ENCODE measurements at places on chromosomes 1 and 21. TPM values are rescaled to one million over a fixed set of nuclear protein-coding genes. Genes with fewer than 3 reads are reported as not detected.
A peak's percentile ranks its signal among the peaks of the same experiment; 100 is the strongest.

OR14K1 gene
- total RNA-seq = not detected

TAF1A gene
- total RNA-seq = 19.5 TPM

CACNA1S gene
- total RNA-seq = not detected

SYT11 gene
- 36.7 TPM for total RNA-seq

NCAM2 gene
- not detected for total RNA-seq

ANKRD45 gene
- not detected for total RNA-seq

HCRTR1 gene
- not detected for total RNA-seq

FAM177B gene
- total RNA-seq = 0.95 TPM

KRTAP13-2 gene
- total RNA-seq = not detected

AK5 gene
- not detected for total RNA-seq

- ATAC-seq = peak; percentile 92
Observed at GRCh38 chr1:25232866-25233784, 823 bp upstream of the SYF2 start.

GRCh38 chr1:209761011-209761635 is 5.3 kb downstream of the TRAF3IP3 start:
- no peak for ATAC-seq

- ATAC-seq = no peak
Observed at GRCh38 chr1:55554611-55555010, 339.4 kb upstream of the USP24 start.

DNA sequence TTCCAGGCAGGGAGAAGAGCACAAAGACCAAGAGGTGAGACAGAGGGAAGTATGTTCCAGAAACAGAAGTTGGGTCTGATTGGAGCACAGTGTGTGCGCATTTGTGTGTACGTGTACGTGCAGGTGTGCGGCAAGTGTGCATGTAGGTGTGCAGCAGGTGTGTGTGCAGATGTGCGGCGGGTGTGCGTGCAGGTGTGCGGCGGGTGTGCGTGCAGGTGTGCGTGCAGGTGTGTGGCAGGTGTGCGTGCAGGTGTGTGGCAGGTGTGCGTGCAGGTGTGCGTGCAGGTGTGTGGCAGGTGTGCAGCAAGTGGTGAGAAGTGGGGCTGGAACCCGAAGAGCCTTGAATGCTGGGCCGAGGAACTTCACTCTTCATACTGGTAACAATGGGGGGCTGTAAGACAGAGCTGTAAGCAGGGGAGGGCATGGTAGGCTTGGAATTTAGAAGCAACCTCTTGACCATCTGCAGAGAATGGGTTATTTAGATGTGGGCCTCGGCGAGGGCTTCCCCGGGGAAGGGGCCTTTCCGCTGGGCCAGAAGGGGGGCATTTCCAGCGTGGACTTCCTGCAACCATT is 118.0 kb upstream of the WNT4 start:
- no peak for ATAC-seq

DNA sequence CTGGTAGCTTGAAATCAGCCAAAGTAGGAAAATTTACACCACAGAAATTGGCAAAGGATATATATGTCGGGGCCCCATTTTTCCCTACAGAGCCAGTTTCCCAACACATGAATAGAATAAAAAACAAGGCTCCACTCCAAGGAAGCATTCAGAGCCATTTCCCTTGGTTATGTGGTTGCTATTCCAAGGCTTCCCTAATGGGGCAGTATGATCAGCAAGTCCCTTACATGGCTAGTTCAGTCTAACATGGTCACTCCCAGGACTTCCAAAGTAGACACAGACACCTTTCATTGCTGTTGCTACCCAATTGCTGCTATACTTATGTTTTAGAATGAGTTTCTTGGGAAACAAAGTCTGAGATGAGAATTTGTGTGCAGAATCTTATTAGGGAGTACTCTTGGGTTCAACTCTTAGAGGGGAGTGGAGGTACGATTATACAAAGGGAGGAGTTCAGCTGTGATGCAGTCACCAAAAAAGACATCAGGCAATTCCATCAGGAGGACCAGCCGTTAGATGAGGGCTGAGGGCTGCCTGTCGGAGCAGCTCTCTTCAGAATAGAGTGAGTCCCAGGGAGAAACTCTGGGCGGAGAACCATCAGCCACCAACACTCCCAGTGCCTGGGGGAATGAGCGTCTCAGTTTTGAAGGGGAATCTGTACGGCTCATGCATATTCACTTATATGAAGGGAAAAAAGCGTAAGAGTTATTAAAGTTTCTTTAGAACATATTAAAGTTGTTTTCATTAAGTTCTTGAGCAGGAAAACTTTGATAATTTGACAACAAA is 92.9 kb downstream of the C21orf91 start:
- no peak for ATAC-seq

DNA sequence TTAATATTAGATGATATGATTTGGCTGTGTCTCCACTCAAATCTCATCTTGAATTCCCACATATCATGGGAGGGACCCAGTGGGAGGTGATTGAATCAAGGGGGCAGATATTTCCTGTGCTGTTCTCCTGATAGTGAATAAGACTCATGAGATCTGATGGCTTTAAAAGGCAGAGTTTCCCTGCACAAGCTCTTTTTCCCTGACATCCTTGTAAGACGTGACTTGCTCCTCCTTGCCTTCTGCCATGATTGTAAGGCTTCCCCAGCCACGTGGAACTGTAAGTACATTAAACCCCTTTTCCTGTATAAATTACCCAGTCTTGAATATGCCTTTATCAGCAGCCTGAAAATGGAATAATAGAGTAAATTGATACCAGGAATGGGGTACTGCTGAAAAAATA is 13.3 kb upstream of the F13B start:
- no peak for ATAC-seq

GRCh38 chr1:248926401-248927182 is 20.6 kb downstream of the PGBD2 start:
- ATAC-seq = no peak

DNA sequence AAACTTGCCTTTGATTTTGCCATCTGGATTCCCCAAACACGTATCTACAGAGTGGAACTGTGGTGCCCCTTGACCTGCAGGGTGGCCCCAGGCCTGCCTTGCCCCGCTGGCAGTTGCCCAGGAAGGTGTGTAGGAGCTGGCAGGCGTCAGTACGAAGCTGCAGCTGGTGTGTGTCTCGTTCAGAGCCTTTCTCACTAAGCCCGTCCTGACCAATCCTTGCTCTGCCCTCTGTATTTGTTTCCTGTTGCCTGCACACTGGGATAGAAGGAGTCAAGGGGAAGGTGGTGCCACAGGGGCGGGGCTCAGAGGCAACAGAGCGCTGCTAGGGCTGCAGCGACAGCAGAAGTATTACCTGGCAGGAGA is 5.2 kb upstream of the VSIG8 start:
- no peak for ATAC-seq

- ATAC-seq = no peak
Observed at GRCh38 chr1:38076455-38076854, 29.9 kb upstream of the POU3F1 start.

DNA sequence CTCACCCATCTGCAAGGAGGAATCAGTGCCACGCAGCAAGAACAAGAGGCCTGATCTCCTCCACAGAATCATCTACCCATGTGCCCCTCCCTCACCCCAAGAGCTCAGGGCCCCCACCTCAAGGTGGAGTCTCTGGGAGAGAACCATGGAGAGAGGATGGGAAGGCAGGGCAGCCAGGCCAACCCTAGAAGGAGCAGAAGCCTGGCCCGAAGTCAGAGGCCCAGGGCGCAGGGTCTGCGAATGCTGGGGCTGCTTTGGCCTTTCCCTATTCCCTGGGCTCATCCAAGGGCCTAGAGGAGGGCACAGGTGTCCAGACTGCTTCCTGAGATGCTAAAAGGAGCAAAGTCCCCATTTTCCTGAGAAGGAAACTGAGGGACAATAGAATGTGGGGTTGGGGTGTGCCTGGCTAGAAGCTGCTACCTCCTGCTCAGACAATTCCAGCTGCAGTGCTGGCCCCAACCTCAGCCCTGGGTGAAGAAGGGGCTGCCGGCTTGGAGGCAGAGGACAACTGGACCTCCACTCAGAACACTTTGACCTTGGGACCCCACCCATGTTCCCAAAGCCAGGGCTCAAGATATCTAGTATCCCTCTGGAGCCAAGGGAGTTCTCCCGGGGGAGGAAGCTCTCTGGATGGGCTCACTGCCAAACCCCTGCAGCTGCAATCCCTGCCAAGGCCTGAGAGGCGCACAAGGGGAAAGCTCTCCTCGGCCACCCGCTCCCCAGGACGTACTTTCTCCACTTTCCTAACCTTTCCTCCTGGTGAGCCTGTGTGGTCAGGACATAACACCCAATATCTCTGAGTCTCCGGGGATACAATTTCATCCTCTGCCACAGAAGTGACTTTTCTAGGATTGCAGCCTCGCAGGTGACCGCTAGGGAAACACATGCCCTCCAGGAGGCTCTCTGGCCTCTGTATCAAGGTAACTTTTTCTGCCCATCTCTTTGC is 16.6 kb upstream of the LEMD1 start:
- ATAC-seq = no peak
